Cortex of kidney (tissue), 1 donor: ENCODE measurements at places on chromosomes 6 and 20.

DNA sequence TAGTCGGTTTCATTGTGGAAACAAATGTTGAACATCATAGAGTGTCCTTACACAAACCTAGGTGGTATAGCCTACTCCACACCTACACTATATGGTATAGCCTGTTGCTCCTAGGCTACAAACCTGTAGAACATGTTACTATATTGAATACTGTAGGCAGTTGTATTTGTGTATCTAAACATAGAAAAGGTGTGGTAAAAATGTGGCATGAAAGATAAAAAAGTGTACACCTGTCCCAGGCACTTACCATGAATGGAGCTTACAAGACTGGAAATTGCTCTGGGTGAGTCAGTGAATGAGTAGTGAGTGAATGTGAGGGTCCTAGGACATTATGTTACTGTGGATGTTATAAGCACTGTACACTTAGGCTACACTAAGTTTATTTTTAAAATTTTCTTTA, 103.0 kb downstream of the ZFAND3 start:
- no peak for DNase-seq

- DNase-seq: no peak
Measured at GRCh38 chr20:18511571-18511970, 3.8 kb downstream of the SEC23B start.

DNA sequence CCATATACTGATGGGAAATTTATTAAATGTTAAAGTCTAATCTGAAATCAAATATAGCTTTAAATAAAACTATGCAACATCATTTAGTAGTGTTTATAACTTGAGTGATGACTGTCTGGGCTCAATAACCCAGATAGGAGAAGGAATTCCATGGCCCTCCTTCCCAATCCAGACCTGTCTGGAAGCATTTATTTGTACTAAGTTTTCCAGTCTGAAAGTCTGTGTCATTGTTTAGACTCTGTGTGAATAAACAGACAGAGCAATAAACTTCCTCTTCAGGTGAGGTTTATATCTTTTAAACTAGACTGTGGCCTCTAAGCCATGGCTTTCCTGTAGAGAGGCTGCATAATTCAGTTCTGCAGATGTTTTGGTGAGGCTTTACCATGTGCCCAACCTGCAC, 176.4 kb downstream of the SOX4 start:
- no peak for DNase-seq

DNA sequence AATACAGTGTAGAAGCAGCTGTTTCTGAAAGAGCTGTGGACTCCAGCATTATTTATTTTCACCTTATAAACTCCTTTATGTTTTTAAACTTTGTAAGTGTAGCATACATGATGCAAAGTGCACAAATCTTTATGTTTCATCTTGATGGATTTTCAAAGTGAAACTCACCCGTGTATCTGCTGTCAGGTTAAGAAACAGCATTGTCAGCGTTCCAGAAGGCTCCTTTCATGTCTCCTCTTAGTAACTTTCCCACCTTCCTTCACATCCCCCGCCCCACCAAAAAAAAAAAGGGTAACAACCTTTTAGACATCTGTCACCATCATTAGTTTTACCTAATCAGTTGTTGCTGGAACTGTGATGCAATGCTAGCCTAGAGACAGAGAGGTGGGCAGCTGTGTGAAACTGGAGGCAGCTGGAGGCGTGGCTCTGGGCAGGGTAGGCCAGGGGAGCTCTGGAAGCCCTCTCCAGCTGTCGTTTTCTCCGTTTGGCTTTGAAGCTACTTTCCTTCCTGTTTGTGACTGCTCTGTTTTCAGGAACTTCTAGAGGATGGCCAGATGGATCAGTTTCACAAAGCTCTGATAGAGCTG, 7.2 kb downstream of the ACTR5 start:
- no peak for DNase-seq

DNA sequence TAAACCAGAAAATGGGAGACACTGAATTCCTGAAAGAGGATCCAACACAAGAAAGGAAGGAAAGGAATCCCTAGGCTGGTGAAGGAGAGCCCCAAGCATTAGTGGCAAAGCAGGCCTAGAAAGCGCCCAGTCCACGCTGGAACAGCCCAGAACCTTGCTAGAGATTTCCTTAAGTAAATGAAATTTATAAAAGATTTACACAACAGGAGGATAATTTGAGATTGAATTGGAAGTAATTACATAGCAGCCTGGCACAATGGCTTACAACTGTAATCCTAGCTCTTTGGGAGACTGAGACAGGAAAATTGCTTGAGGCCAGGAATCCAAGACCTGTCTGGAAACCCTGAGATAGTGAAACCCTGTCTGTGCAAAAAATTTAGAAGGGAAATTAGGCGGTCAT, 26.8 kb upstream of the C20orf144 start:
- DNase-seq: no peak

GRCh38 chr20:63475209-63475608, 2.8 kb upstream of the KCNQ2 start:
- DNase-seq: no peak

DNA sequence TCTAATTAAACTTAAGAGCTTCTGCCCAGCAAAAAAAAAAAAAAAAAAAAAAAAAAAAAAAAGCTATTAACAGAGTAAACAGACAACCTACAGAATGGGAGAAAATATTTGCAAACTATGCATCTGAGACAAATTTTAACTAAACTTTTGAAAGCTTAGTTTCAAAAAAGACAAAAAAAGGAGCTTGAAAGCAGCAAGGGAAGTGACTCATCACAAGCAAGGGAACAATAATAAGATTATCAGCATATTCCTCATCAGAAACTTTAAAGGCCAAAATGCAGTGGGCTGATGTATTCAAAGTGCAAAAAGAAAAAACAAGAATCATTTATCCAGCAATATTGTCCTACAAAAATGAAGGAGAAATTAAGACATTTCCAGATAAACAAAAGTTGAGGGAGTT, 158.6 kb downstream of the RNF144B start:
- DNase-seq: no peak

DNA sequence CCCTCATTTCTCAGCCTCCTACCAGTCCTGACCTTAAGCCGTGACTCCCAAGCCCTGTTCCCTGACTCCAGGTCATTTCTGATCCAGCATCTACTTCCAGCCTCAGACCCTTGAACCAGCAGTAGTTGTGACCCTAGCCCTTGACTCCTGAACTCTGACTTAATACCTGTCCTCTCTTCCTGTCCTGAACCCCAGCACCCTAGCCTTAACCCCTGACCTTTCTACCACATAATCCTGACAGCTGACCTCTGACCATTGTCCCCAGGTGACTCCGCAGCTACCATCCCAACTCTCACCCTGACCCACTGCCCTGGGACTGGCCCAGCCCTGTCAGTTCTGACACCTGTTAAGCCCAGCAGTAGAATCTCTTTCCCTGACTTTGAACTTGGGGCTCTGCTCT, 42.1 kb downstream of the MYH7B start:
- no peak for DNase-seq

- no peak for DNase-seq
Measured at GRCh38 chr20:44010162-44010704, 95.6 kb downstream of the TOX2 start.

DNA sequence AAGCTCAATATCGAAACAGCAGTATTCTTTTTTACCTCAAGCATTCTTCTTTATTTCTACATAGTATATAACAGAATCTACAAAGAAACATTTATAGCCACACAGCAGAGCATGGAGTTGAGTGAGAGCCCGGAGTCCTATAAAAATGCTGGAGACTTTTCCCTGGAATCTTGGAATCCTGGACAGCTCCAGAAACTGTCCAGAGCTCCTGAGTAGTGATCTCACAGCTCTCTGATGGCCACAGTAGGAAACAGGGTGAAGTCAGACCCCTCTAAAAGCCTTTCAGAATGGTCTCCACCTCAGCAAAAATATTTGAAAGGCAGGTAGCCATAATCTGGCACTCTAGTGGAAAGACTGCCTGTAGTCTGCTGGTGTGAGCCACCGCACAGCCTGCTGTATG, 149.3 kb upstream of the STXBP5 start:
- no peak for DNase-seq

GRCh38 chr6:167974640-167975344, 22.7 kb upstream of the KIF25 start:
- no peak for DNase-seq

GRCh38 chr6:44203955-44204354, 12.8 kb upstream of the MYMX start:
- DNase-seq: no peak

- DNase-seq: no peak
Measured at GRCh38 chr6:161257793-161258457, 15.9 kb downstream of the AGPAT4 start.

- DNase-seq: no peak
Measured at GRCh38 chr6:118825661-118826060, 68.3 kb upstream of the ASF1A start.

- no peak for DNase-seq
Measured at GRCh38 chr6:28922821-28923317, 916 bp downstream of the TRIM27 start.

DNA sequence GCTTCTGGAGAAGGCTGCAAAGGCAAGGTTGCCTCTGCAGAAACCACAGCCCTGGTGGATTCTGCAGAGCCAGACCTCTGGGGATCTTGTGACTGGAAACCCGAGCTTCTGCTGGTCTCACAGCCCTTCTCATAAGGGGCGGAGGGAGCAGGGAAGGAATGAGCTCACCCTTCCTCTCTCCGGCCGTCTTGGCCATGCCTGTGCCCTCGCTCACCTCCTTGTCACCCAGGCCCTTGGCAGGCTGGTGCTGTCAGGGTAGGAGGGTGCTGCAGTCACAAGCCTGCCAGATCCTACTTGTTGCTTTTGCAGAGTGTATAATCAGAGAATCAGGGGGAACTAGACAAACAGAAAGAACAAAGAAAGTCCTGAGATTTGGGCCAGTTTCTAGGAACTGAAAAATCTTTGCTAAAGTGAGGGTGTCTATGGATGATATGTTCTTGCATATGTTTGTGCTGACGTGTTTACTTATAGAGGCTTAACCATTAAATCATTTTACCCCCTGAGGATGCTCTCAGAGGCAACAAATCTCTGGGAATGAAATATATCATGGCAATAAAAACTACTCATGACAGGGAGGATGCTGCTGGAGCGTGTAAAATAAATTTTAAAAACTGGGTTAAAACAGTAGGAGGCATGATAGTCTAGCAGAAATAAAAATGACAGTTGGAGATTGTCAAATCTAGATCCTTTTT, 244.9 kb upstream of the SOX4 start:
- DNase-seq: no peak

- no peak for DNase-seq
Measured at GRCh38 chr6:167863897-167864296, 37.2 kb downstream of the AFDN start.

- no peak for DNase-seq
Measured at GRCh38 chr20:63310265-63310991, 17.4 kb downstream of the COL20A1 start.

- DNase-seq: no peak
Measured at GRCh38 chr6:43074847-43075669, 1.1 kb upstream of the PTK7 start.

- no peak for DNase-seq
Measured at GRCh38 chr20:32962053-32962452, 42.2 kb downstream of the SUN5 start.

- no peak for DNase-seq
Measured at GRCh38 chr6:31057426-31058003, 47.2 kb downstream of the MUC22 start.

- DNase-seq: no peak
Measured at GRCh38 chr6:163992056-163992455, 577.5 kb downstream of the QKI start.

GRCh38 chr6:110710115-110710514, 105.2 kb downstream of the CDK19 start:
- no peak for DNase-seq

- DNase-seq: no peak
Measured at GRCh38 chr6:130503146-130503545, 137.3 kb downstream of the TMEM200A start.

DNA sequence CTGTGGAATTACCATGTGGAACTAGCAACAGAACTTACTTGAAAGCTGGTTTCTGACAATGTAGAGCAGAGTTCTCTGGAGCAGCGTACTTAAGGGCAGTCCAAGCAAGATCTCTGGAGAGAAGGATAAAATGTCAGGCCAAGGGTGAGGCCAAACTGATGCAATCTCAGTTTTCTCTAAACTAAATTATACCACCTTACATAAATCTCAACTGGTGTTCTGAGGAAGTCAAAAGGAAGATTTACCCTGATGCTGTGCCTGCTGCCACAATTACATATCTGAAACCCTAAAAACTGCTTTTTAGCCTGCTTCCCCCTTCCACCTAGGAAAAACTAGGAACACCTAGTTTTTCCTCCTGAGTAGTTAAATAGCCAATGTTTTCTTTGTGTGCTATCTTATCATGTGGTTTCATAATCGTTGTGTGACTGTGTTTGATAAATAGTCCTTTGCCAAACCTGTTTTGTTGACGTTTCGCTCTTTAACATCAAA, 28.1 kb downstream of the NCOA7 start:
- no peak for DNase-seq

- no peak for DNase-seq
Measured at GRCh38 chr6:72798196-72798595, 176.3 kb downstream of the KCNQ5 start.

DNA sequence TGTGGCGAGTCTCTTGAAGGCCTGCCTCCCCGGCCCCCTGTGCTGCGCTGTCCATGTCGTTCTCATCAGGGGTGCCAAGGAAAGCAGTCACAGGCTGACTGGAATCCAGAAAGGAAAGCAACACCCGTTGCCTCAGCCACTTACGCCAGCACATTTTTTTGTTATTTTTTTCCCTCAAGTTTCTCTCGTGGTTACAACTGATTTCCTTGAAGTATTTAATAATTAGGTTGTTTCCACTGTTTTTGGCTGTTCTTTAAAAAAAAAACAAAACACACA, 17.9 kb upstream of the SLC22A1 start:
- DNase-seq: no peak

- DNase-seq: no peak
Measured at GRCh38 chr20:14454296-14454695, 116.9 kb upstream of the FLRT3 start.

DNA sequence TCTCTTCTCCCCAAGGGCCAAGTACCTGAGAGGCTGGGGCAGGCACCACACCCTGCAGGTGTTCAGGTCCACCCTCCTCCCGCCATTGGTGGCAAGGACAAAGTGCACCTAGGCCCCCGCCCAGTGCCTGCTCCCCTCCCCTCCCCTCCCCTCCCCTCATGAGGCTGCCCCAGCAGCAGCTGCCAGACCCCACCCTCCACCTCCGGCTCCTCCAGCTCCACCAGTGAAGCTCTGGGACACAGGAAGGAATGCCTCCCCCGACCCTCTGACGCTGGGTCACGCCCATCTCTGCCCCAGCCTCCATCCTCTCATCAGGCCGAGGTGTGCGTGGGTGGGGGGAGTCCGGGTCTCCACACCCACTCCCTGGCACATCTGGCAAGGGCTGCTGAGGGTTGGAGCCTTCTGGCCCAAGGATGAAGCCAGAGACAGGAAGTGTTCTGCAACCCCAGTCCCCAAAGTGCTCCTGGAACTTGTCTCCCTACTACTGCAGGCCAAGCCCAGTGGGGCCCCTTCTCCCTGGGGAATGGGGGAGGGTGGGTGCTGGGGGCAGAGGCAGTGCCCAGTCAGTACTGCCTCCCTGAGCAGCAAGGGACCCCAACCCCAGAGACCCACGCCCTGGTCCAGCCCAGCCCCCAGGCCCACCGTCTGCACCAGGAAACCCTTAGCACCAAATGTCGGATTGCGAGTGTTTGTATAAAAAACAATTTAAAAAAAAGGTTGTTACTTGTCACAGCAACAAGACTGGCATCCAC, 1.6 kb upstream of the UCKL1 start:
- DNase-seq: no peak

- DNase-seq: no peak
Measured at GRCh38 chr6:62707156-62707555, 421.1 kb upstream of the KHDRBS2 start.
